Stimulated activated CD8-positive, alpha-beta memory T cell treated with anti-CD3 and anti-CD28 coated beads, Interleukin-2, amount 100 ng/mL, for 48 hours (primary cell): ENCODE measurements at places on chromosomes 2 and 18.

GRCh38 chr18:73118121-73118816 is 250.5 kb upstream of the NETO1 start:
- no peak for DNase-seq

DNA sequence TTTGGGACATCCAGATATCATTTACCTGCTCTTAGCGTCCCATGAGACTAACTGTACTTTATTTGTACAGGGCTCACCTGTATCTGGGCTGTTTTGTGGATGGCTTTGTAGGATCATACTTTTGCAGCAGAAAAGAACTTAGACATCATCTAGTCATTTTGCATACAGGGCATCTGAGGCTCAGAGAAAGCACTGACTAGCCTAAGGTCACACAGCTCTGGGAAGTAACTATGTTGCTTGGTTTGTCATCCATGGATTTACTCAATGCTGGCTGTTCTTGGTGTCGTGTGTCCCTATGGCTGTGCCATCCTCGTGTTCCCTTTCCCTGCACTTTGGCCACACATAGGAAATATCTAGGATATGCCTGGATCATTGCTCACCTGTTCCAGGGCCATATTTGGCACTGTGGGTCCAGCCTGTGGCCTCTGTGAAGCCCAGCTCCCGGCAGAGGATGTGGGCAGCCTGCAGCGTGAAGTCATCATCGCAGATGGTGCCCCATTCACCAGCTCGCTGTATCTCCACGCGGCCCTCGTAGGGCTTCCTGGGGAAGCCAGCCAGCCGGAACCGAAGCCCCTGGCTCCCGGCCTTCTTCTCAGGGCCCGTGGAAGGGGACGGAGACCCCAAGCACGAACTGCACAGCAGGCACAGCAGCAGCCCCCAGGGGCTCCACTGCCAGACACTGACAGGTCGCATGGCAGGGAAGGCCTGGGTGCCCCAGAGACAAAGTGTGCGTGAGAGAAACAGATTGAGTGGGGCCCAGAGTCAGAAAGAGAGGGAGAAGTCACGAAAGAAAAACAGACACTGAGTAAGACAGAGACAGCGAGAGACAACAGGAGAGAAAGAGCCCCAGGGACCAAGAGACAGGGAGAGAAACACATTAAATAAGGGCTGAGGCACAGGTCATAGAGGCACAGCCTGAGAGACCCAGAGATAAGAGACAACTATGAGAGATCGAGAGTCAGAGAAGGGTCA is 1.5 kb downstream of the LOXL3 start:
- DNase-seq: no peak

GRCh38 chr2:223251656-223252229 is 199.8 kb downstream of the KCNE4 start:
- DNase-seq: no peak

- no peak for DNase-seq
These were observed 21.6 kb downstream of the EPAS1 start for GRCh38 chr2:46318579-46319460.

DNA sequence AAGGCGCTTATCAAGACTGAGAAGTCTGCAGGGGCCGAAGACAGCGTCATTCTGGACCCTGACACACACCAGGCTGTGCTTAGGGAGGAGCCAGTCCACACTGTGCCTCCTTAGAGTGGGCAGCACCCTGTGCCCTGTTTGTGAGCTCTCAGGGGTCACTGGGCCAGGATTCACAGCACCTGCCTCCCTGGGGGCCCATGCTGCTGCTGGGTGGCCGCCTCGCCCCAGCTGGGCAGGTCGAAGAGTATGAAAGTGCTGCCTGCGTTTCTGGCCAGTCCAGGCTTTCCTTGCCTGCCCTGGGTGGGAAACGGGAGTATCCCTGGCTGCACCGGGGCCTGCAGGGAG is 15.4 kb upstream of the GPR55 start:
- DNase-seq: no peak
